ENCODE measurements at places on chromosomes 2 and 18.

GRCh38 chr18:78659748-78660147 is 319.9 kb upstream of the SALL3 start:
- DNase-seq, result no peak

DNA sequence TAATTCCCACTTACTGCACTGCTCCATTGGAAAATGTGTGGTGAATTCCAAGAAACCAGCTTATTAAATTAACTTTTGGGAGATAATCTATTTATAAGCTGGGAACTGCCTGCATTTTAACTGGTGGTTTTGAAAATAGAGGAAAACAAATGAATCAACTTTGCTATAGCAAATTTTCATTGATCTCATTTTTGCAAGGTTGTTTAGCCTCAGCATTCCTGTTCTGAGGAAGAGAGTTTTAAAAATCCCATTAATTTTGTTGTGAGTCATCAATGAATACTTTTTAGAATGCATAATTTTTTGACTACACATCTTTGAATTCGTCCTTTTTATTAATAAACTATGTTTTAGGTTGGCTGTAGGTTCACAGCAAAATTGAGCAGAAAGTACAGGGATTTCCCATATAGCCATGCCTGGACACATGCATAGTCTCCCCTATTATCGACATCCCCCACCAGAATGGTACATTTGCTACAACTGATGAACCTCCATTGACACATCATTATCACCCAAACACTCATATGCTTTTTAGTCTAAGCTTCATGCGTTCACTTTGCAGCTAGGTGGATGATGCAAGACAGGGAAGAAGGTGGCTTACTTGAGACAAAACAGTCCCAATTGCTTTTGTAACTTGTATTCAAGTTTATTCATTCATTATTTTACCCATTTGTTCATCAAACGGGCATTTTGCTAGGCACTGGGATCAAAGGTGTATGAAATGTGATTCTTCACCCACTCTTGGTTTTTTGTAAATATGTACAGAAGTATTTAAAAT is 106.9 kb downstream of the ZNF521 start:
- DNase-seq, result no peak

GRCh38 chr2:182887753-182888415 is 21.4 kb upstream of the FRZB start:
- DNase-seq, result no peak

DNA sequence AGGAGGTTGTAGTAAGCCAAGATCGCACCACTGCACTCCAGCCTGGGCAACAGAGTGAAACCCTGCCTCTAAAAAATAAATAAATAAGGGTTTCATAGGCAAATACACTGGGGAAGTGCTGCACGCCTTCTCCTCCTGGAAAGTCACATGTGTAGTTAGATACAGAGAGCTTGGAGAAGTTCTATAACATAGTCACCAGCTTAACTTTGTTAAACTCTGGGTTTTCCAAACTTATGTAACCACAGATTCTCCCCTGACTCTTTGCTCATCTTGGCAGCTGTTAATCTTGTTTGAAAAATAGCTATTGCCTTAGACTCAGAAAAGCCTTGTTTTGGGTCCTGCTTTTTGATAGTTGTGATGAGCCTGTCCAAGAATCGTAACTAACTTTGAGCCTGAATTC is 25.2 kb downstream of the KIAA2012 start:
- no peak for DNase-seq

DNA sequence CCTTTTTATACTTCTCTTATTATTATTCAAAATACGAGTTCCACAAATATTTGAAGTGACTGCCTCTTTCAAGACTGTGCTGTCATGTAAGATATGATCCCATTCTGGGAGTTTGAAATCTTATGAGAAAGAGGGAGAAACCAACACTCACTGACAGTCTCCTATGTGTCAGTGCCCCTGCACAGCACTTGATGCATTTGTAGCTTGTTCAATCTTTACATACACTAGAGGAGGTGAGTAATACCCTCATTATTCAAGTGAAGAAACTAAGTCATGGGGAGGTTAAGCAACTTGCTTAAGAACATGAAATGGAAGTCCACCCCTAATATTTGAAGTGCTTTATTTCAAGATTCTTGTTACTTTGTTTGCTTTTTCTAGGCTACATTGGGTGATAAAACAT is 459.5 kb upstream of the FANCL start:
- DNase-seq, result no peak

GRCh38 chr2:163697846-163698637 is 37.8 kb downstream of the FIGN start:
- DNase-seq, result no peak

DNA sequence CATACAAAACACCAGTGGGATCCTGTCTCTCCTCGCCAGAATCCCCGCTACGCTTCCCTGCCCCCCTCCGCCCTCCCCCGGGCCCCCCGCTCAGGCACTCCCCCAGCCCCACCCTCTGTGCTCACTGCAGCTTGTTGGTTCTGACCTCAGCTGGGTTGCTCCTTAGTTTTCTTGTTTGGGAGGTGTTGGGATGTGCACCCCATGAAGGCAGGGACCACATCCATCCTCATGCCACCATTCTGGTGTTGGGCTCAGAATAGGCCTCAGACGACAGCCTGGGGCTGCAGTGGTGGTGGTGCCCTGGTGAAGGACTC is 4.6 kb downstream of the SNED1 start:
- DNase-seq, result no peak

DNA sequence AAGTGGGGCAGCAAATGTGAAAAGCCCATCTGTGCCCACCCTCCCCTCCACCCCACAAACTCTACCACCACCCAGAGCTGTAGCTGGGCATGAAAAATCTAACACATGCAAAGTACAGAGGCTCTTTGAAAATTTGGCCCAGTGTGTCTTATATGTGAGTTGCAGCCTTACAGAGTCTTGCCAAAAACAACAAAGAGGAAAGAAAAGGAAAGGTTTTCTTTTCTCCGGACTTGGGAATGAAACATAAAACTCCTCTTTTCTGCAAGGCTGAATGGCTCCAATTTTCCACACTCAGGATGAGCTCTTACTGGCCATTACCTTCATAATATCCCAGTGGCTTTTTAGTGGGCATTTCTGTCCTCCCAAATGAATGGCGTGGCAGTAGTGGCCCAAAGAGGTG is 27.9 kb upstream of the POU3F3 start:
- DNase-seq, result no peak

DNA sequence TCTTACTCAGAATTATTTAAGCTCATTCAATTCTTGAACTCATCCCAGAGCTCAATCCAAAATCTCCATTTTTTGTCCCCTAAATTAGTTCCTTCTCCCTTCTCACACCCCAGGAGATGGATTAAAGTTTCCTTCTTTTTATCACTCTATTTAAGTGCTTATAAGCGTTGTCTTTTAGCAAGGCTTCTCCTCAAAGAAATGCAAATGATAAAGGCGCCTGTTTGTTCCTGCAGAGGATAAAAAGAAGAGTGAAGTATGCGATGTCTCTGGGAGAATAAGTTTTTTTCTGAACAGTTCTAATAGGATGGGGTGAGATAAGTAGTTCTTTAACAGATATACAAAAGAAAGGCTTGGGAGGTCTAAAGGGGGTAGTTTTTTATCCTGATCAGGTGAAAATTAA is 303.3 kb downstream of the CNTNAP5 start:
- no peak for DNase-seq

DNA sequence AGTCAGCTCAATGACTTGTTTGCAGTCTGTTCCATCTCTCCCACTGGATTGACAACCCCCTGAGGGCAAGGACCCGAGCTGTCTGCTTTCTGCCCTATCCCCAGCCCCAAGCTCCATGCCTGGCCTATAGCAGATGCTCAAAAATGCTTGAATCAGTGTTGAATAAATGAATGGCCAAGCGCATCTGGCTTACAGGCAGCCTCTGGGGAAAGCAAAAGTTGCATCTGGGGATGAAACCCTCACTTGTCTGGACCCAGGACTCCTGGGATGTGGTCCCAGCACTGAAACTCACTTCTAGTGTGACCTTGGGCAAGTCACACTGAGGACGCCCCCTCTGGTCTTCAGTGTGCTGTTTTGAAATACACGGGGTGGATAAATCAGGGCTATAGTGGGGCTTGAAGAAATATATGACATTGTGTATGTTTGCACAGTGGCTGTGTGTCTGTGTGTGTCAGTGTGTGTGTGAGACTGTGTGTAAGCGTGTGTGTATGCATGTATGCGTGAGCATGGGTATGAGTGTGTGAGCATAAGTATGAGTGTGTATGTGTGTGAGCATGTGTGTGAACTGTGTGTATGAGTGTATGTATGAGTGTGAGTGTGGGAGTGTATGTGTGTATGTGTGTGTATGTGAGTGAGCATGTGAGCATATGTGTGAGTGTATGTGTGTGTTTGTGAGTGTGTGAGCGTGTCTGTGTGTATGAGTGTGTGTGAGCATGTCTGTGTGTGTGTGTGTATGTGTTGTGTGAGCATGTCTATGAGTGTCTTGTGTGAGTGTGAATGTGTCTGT is 27.8 kb upstream of the TNS1 start:
- DNase-seq, result no peak

DNA sequence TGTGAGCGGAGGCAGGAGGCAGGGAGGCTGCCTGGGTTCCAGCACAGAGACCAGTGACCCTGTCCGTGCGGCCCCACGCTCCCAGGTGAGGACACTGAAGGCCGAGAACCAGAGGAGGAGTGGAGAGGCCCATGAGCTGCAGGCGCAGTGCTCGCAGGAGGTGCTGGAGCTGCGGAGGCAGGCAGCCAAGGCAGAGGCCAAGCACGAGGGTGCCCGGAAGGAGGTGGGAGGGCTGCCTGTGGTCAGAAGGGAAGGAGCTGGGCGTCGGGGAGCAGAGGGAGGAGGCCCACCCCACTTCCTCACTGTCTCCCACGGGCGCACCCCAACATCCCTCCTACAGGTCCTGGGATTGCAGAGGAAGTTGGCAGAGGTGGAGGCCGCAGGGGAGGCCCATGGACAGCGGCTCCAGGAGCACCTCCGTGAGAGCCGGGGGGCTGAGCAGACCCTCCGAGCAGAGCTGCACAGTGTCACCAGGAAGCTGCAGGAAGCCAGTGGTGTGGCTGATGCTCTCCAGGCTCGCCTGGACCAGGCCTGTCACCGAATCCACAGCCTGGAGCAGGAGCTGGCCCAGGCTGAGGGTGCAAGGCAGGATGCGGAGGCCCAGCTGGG is 33.0 kb upstream of the SNED1 start:
- DNase-seq, result no peak

GRCh38 chr2:75055142-75055819 is 96.8 kb downstream of the POLE4 start:
- DNase-seq, result no peak

DNA sequence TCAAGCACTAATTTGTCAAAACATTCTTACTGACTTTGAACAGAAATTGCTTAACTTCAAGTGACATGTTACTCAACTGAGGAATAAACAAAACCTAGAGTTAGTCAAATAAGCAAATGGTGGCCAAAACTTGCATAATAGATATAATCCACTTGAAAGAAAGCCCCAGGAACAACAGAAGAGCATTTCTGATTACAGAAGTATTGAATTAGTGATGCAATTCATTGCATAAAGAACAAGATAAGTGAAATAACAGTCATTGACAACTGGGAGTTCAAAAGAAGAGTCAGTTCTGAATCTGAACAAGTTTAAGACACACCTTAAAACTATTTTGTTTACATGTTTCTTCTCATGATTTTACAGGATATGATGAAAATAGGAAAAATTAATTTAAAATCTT is 30.8 kb downstream of the COBLL1 start:
- DNase-seq, result no peak

- peak; percentile 74 for DNase-seq
These were observed 34.9 kb downstream of the RAB10 start for GRCh38 chr2:26068602-26069298.

- no peak for DNase-seq
These were observed 109.1 kb upstream of the CTDP1 start for GRCh38 chr18:79570266-79571201.

- DNase-seq, result no peak
These were observed 26.2 kb downstream of the TTC21B start for GRCh38 chr2:165927353-165927752.

DNA sequence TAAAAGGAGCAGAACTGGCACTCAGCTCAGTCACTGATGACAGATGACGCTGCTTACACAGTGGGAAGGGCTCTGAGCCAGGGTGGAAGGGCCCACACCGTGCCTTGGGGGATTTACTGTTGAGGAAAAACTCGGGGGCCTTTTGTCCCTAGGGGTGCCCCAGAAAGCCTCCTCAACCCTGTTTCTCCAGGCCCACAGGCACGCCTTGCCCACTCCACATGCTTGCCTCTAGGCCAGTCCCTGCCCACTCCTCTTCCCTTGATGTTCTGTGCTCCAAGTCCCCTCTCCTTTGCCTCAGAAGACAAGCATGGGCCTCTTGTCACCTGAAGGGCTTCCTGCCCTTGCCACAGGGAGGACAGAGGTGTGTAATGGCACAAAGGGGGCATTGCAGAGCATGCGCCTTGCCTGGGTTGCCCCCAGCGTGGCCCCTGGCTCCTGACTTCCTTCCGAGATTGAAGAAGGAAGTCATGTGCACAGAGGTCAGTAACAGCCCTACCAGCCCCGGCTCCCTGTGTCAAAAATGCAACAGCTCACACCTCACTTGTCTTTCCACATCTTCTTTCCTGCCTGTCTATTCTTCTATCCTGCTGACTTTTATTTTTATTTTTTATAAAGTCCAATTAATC is 65.1 kb downstream of the LIPG start:
- no peak for DNase-seq

DNA sequence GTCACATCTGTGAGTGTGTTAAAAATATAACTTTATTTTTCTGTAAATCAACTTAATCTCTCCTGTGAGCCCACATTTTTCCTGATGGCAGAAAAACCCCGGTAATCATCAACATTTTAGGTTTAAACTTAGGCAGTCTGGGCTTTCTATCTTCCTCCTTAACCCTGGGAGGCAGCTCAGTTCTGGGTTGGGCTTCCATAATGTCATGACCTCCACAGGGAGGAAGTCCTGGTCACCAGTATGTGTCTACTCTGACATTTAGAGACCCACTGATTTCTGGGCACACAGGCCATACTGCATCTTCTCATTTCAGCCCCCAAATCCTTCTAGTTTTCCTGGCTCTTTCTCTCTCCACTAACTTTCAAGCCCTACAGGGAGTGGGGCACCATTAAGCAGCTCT is 181.2 kb downstream of the DYSF start:
- DNase-seq, result no peak

- no peak for DNase-seq
These were observed 6.4 kb upstream of the PSD4 start for GRCh38 chr2:113167115-113167932.

DNA sequence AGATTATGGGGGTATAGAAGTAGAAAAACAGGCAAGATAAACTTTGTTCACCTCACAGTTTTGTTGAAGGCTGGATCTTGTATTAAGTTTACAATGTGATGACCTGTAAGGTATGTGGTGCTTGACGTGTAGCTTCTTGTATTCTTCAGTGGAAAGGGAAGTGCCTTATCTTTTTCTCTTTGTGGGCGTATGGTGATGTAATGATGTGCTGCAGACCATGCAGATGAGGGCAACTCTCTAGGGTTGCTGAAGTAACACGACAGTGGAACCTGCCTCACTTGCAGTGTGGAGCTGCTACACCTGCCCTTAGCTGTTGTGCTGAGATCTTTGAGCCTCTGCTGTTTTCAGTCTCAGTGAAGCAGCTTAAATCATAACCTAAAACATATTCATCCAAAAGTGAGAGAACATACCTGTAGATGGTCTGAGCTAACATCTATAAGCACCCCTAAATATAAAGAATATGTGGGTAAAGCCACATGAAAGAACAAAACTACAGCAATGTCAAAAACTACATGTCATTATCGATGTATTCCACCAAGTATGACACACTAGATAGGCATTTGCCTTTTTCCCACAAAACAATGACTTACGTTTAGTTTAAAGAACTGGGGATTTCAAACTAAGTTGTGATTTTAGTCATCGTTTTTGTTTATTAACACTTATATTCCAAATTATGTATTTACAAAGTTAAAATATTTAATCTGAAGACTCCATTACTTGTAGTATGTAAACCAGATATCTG is 1144.1 kb downstream of the CNTNAP5 start:
- no peak for DNase-seq

GRCh38 chr2:47015206-47015605 is 99.6 kb upstream of the MCFD2 start:
- DNase-seq, result no peak
